ENCODE measurements at places on chromosomes 7 and 10.

GRCh38 chr10:59724098-59724938 lies 14.7 kb upstream of the SLC16A9 start:
- DNase-seq = no peak

DNA sequence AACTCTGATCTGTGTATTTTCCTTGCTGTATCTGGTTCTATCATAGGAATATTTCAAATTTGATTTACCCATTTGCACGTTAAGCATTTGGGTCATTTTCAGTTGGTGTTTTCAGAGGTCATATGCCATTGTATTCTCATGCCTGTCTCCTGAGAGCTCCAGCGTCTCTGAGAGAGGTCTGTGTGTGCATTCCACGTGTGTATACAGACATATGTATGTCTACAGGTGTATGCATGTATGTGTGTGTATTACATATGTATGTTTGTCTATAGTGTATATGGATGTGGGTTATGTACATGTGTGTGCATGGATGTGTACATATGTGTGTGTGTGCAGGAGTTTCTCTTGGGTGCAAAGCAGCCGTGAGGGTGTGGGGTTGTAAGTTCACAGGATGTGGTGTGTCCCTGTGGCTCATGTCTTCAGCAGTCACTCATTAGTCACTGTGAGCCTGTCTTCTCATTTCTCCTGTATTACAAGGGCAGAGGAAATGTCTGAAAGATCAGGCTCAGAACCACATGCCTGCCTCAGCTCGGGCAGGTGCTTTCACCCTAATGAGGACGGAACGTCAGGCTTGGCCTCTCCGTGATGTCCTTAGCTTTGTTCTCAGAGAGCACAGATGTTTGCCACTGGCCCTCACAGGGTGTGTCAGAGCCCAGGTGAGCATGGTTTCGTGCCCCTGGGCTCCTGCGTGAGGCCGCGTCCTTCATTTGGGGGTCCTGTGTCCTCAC lies 101.6 kb downstream of the NKX6-2 start:
- DNase-seq = peak; percentile 41

DNA sequence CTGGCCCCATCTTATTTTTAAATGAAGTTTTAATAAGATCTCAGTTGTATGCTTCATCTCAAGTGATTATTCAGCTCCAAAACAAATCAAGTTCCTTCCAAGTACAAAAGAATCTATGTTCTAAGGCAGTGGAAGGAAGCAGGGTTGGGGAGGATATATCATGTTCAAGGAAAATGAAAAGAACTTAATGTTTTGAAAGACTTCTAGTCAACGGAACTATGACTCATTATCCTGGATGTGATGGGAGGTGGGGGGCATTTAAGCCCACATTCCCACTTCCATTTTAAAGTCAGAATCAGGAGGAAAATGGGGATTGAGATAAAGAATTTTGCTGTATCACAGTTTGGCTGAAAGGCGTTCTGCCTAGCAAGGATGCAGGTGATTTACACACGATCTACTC lies 59.4 kb downstream of the FANK1 start:
- no peak for DNase-seq

GRCh38 chr7:294440-295154 lies 4.6 kb downstream of the FOXL3 start:
- no peak for DNase-seq

GRCh38 chr10:31804352-31804810 lies 124.2 kb downstream of the ARHGAP12 start:
- DNase-seq = no peak

GRCh38 chr10:10942441-10942840 lies 75.2 kb upstream of the CELF2 start:
- DNase-seq = no peak

DNA sequence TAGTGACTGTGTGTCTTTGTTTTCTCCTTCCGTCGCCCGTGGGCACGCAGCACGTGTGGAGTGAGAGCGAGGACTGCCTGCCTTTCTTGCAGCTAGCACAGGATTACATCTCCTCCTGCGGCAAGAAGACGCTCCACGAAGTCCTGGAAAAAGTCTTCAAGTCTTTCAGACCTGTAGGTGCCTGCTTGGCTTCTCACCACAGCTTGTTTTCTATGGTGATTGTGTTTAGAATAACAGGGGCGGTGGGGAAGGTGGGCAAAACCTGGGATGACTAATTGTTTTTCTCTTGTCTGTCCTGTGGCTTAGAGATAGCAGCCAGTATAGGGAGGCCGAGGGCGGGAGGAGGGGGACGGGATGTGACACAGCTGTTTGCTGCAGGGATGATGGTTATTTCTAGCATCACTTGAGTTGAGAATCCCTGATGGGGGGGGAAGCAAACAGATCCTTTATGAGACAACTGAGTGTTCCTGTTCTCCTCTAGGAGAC lies 11.4 kb downstream of the MTURN start:
- no peak for DNase-seq

GRCh38 chr7:151431768-151432311 lies 8.1 kb downstream of the CRYGN start:
- DNase-seq = no peak

GRCh38 chr7:131919920-131920709 lies 363.7 kb upstream of the PODXL start:
- no peak for DNase-seq

GRCh38 chr10:50431133-50431532 lies 179.8 kb upstream of the ASAH2 start:
- peak; percentile 94 for DNase-seq

GRCh38 chr10:88893611-88894010 lies 13.6 kb downstream of the STAMBPL1 start:
- peak; percentile 1 for DNase-seq

GRCh38 chr10:49694466-49694865 lies 15.0 kb downstream of the C10orf53 start:
- DNase-seq = no peak

DNA sequence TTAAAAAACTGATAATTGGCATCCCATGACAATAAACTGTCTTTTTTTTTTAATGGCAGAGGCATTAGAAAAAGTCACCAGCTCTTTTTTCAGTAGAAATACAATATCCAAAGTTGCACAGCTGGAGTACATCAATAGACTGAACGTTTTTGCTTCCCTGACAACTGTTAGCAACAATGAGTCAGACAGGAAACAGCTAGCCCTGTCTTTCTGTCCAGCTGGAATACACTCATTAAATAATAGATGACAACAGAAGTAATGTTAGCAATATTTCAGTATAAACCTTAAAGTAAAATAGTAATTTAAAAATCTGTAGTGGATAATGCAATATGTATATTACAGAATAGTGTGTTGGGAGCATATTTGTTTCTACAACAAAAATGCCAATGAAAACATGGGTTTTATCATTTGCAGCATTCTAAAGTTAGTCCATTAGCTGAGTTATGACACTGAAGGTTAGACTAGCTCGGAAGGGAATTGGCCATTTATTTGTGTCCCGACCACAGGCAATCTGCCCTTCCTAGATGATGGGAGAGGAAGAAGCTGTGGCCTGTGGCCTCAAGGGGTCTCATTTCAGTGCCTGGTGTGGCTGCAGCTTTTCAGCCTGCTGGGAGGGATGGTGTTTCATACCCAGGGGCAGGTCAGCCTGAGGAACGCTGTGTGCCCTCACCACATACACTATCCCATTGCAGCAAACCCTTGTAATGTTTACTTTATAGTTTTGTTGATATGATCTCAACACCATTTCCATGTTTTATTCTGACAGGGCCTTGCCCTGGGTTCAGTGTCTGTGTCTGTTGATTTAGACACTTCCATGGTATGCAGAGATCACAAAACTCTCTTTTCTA lies 173.3 kb downstream of the SLC16A9 start:
- no peak for DNase-seq

GRCh38 chr7:135681762-135682161 lies 19.4 kb downstream of the STMP1 start:
- DNase-seq = no peak

- no peak for DNase-seq
Measured at GRCh38 chr7:138979226-138979979, 1.8 kb downstream of the KIAA1549 start.

DNA sequence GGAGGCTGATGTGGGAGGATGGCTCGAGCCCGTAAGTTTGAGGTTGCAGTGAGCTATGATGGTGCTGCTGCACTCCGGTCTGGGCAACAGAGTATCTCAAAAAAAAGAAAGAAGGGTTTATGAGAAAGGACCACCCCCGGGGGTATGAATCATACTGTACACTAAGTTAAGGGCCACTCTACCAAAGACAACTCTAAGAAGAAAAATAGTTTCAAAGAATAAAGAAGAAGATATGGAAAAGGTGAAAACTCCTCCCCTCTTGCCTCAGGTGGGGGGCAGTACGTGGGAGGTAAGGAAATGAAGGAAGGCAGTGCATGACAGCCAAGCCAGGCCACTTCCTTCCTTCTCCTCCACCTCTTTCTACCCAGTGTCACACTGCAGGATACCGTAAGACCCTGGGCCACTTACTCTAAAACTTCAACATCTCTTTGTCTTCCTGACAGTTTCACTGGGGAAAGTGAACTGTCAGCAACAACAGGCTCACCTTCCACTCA lies 61.3 kb downstream of the PIP4K2A start:
- DNase-seq = no peak

GRCh38 chr7:77995717-77996116 lies 197.1 kb downstream of the PHTF2 start:
- DNase-seq = no peak

- DNase-seq = no peak
Measured at GRCh38 chr7:7505915-7506314, 29.8 kb downstream of the COL28A1 start.

- peak; percentile 59 for DNase-seq
Measured at GRCh38 chr10:49080071-49080470, 35.3 kb downstream of the VSTM4 start.

GRCh38 chr10:99266383-99266782 lies 30.7 kb upstream of the HPSE2 start:
- no peak for DNase-seq

DNA sequence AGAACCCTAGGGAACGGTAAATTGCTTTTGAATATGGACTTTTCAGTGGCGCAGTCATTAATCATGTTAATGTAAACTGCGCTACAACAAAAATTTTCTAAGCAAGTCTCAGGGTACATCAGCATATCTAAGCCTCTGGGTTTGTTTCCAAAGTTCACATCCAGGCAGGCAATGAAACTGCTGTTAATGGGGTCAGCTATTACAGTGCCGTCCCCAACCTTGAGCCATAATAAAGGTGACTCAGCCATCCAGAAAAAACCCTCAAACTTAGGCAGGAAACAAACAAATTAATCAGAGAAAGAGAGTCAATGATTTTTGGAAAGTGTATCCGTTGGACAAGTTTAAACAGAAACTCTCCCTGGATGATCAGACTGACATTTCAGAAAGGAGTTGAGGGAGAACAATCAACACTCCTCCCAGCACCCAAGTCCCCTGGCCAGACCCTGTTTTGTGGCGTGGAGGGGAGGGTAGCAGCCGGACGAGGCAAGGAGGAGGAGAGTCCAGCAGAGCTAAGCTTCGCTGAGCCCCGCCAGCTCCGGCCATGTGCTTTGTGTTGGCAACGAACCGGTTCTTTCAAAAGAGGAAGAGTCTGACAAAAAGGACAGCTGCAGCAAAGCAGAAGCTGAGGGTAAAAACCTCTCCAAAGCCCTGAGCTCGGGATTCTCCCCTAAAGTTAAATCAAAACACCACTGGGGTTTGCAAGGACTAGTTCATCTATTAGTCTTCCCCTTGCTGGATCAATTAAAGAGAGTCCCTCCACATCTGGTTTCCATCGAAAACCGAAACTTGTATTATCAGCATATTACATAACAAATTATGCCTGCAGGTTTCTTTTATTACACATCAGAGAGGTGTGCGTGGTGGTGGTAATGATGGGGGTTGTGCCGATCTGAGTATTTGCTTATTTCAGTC lies 3.6 kb downstream of the FAM53B start:
- DNase-seq = peak; percentile 74

DNA sequence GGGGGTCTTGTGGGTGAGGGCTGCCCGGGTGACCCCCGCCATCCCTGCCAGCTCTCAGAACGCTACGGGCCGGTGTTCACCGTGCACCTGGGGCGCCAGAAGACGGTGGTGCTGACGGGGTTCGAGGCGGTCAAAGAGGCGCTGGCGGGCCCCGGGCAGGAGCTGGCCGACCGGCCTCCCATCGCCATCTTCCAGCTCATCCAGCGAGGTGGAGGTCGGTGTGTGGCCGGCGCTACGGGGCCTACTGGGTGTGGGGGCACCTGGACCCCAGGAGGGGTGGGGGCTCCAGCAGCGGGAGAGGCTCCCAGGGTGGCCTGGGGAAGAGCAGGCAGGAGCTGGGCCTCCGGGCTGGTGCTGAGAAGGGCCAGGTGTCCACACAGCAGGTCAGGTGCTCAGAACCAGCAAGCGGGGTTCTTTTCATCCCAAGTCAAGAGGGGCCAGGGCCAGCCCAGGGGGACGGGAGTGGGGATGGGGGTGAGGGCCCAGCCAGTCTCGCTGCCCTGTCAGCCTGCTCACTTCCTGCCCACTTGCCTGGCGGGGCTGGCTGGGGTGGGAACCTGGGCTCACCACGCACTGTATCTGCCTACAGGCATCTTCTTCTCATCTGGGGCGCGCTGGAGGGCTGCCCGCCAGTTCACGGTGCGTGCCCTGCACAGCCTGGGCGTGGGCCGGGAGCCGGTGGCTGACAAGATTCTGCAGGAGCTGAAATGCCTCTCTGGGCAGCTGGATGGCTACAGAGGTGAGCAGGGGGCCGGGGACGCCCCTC lies 1.6 kb downstream of the CYP2W1 start:
- no peak for DNase-seq

GRCh38 chr10:29104661-29105399 lies 184.0 kb upstream of the LYZL1 start:
- no peak for DNase-seq

- no peak for DNase-seq
Measured at GRCh38 chr7:111678986-111679385, 116.7 kb upstream of the IMMP2L start.

Data from inflammatory macrophage (primary cell).